Stimulated activated CD8-positive, alpha-beta memory T cell treated with anti-CD3 and anti-CD28 coated beads, Interleukin-15, amount 100 ng/mL, for 4 hours (primary cell): ENCODE measurements at places on chromosomes 2 and 18.

DNA sequence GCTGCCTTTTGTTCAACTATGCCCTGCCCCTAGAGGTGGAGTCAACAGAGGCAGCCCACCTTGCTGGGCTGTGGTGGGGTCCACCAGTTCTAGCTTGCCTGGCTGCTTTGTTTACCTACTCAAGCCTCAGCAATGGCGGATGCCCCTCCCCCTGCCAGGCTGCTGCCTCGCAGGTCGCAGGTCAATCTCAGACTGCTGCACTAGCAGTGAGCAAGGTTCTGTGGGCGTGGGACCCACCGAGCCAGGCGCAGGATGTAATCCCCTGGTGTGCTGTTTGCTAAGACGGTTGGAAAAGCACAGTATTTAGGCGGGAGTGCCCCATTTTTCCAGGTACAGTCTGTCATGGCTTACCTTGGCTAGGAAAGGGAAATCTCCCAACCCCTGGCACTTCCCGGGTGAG is 133.0 kb upstream of the VWC2L start:
- DNase-seq: no peak

- DNase-seq: no peak
These were observed 246.2 kb upstream of the ID2 start for GRCh38 chr2:8435608-8436007.

- no peak for DNase-seq
These were observed 52.5 kb upstream of the ID2 start for GRCh38 chr2:8629402-8629801.

GRCh38 chr2:241066893-241067341 is 35.2 kb downstream of the MTERF4 start:
- no peak for DNase-seq

DNA sequence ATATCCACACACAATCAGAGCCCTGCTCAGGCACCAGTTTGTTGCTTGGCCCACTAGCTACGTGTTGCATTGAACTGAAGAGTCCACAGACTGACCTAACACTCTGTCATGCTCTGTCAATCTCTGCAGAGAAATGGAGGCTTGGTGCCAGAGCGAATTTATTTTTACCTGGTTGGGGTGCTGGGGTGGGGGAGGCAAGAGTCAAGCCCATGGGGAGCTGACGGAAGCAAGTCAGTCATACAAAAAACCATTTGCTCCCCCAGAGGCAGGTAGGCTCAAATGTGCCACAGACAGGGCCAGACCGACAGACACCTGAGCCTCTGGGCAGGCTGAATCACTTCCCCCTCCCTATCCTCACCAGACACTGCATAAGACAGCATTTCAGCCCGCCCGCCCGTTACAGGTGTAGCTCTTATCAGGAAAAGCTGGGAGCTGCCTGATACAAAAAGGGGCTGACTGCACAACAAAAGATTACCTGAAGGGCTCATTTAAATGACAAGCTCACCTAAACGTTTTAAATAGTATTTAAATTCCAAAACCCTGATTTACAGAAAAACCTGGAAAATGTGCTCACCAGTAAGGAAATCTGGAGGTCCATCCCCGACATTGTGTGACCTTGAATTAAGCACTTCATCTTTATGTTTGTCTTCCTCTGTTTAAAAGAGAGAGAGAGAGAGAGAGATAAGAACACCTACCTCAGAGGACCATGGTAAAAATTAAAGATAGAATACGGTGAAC is 2.1 kb upstream of the PCBP1 start:
- DNase-seq: peak; percentile 52

- no peak for DNase-seq
These were observed 474.3 kb downstream of the ERBB4 start for GRCh38 chr2:212064318-212064717.

- no peak for DNase-seq
These were observed 167.8 kb downstream of the TTC32 start for GRCh38 chr2:19733951-19734425.

DNA sequence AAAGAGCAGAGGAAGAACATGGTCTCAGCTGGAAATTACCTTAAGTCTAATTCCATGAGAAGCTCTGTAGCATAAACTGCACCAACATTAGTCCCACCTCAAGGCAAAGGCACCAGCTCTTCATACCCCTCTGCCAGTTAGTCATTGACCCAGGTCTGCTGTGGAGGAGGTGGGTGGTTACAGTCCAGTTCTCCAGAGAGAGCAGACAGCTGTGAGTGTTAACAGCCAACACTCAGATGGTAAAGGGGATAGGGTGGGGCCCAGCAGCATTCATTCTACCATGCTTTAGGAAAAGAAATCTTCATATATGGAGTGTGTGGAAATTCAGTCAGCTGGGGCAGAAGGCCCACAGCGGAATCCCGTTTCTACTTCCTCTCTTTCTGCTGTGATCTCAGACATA is 159.7 kb upstream of the FBXO11 start:
- DNase-seq: no peak

- no peak for DNase-seq
These were observed 101.2 kb downstream of the DGKD start for GRCh38 chr2:233455491-233455890.

- DNase-seq: no peak
These were observed 1.6 kb downstream of the WDR7 start for GRCh38 chr18:56652802-56653201.

GRCh38 chr2:182355815-182356214 is 71.0 kb downstream of the PDE1A start:
- no peak for DNase-seq

- no peak for DNase-seq
These were observed 63.2 kb downstream of the ZEB2 start for GRCh38 chr2:144456680-144457079.

DNA sequence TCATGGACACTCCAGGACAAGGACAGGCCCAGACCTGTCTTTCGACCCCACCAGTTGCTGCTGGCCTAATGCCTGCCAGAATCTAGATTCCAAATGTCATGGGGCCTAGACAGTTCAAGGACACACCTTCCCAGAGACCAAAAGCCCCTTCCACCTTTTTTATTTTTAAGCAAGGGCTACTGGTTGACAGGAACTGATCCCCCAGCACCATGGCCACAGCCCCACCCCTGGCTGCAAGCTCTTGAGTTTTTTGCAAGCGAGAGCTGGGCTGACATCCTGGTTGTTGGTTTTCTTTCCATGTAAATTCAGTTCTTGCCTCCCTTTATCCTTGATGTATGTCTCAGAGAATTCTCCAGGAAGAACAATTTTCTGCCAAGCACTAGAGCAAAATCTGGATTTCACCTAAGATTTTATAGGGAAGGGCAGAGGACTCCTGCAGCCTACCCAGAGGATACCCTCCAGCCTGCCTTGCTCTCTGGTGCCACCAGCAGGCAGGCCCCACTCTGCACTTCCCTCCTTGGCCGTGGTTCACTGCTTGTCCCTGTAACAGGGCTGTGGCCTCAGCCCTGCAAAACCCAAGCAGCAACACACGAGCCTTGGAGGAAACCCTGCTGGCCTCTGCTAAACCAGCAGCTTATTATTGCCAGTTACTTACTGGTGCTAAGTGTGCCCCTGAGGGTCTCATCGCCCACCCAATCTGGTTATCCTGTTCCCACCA is 97.7 kb downstream of the TWIST2 start:
- DNase-seq: no peak

- no peak for DNase-seq
These were observed 673 bp downstream of the CENPO start for GRCh38 chr2:24793761-24794435.

DNA sequence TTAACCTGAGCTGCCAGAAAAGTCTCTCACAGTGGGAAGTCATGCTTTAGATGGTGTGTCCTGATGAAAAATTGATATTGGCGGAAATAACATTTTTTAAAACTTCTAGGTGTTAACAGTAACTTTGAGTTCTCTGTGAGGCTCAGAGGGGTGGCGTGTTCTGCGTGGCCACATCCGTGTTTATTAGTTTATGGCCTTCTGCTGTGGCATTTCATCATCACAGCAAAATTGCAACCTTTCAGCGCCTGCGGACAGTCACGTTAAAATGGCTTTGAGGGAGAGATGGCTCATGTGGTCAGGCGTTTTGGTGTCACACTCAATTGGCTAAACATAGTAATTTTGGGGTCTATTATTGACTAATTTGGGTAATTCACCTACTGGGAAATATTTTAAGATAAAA is 42.4 kb downstream of the KLHL29 start:
- DNase-seq: no peak

GRCh38 chr2:46236006-46236875 is 61.0 kb upstream of the EPAS1 start:
- no peak for DNase-seq
